Smooth muscle cell of bladder (primary cell): ENCODE measurements at places on chromosomes 12 and 14. TPM values are rescaled to one million over a fixed set of nuclear protein-coding genes. Genes with fewer than 3 reads are reported as not detected.

The TAS2R10 gene
- total RNA-seq = 0.55 and 0.71 TPM in 2 replicates

The SLC6A13 gene
- 0.14 and 0.18 TPM in 2 replicates for total RNA-seq

The EPYC gene
- total RNA-seq = 0.09 TPM in 1 of 2 replicates, not detected in the other

The ISM2 gene
- 0.14 and 0.55 TPM in 2 replicates for total RNA-seq

The DNAI7 gene
- total RNA-seq = 0.18 and 0.43 TPM in 2 replicates

The GPR68 gene
- total RNA-seq = 9.7 and 13.3 TPM in 2 replicates
